ENCODE measurements at places on chromosomes 7 and 10. TPM values are rescaled to one million over a fixed set of nuclear protein-coding genes. Genes with fewer than 3 reads are reported as not detected.

DRGX gene
- total RNA-seq: not detected

- no peaks in the 10 kb centered on the region for H3K4me1 ChIP-seq
- no peak overlapping the region for H3K27ac ChIP-seq
- DNase-seq: no peak
- no peaks in the 10 kb centered on the region for H3K27me3 ChIP-seq
Measured at GRCh38 chr10:4329225-4329624, 496.8 kb upstream of the AKR1E2 start.

C10orf95 gene
- not detected for total RNA-seq

DNA sequence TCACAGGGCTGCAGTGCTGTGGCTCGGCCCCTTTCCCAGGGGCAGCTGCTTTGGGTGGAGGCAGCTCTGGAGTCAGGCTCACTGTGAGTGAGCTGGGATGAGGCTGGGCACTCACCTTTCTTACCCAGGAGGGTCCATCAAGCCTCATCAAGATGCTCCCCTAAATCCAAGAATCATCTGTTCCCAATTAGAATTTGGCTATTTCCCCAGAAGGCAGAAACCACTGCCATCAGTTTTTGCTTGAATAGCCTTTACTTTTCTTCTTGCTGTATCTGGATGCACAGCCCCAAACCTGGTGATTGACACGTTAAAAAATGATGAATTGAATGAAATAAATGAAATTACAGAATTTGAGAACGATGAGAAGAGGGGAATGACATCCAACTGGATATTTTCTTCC, 74.3 kb upstream of the LYZL1 start:
- H3K4me1 ChIP-seq: no peaks in the 10 kb centered on the region
- no peaks in the 10 kb centered on the region for H3K36me3 ChIP-seq
- H3K27ac ChIP-seq: no peak overlapping the region
- no peak overlapping the region for H3K4me3 ChIP-seq
- no peak for DNase-seq

TMEM176A gene
- 0.62 TPM for total RNA-seq

DNA sequence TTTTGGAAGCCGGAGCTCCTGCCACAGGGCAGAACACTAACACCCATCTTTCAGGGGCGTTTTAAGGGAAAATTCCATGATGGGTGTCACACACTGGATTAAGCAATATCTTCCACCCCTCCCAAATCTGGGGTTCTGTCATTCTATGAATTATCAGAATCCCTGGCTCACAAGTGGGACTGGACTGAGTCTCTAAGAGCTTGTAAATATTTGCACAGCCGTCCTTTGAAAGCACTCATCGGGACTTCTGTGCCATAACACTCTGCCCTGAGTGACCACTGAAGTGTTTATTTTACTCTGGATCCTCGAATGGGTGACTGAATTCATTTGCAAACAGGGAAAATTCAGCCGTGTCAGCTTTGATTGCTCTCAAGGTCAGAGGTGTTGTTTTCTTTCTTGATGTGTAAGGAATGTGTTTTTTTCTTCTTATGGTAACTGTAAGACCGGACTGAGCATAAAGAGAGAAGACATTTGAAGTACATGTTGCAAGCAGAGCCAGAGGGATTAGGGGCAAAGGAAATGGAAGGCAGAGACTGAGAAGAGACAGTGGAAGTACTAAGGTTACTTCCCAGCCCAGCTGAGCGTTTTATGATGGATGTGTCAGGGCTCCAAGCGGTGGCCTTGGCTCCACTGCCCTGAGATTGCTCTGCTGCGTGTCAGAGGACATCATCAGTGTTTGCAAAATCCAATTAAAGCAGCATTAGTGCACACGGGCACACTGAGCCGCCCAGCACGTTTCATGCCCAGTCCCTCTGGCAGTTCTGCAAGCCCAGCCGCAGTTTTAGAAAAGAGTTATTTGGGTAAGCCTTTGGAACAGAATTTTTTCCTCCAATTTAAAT, 17.7 kb upstream of the GTPBP4 start:
- no peak overlapping the region for H3K27ac ChIP-seq
- DNase-seq: no peak
- no peak overlapping the region for H3K4me3 ChIP-seq
- peaks cover 5% of the 10 kb centered on the region for H3K4me1 ChIP-seq

- no peak overlapping the region for H3K27ac ChIP-seq
- no peak for DNase-seq
- no peaks in the 10 kb centered on the region for H3K27me3 ChIP-seq
- H3K4me3 ChIP-seq: no peak overlapping the region
- H3K4me1 ChIP-seq: no peaks in the 10 kb centered on the region
- no peaks in the 10 kb centered on the region for H3K36me3 ChIP-seq
Measured at GRCh38 chr10:60009710-60010383, 103.5 kb upstream of the CCDC6 start.

GRCh38 chr10:42738679-42739078, 43.9 kb upstream of the BMS1 start:
- no peak for DNase-seq
- no peak overlapping the region for H3K27ac ChIP-seq
- no peak overlapping the region for H3K4me3 ChIP-seq
- no peaks in the 10 kb centered on the region for H3K4me1 ChIP-seq

INA gene
- total RNA-seq: 9.7 TPM

DNA sequence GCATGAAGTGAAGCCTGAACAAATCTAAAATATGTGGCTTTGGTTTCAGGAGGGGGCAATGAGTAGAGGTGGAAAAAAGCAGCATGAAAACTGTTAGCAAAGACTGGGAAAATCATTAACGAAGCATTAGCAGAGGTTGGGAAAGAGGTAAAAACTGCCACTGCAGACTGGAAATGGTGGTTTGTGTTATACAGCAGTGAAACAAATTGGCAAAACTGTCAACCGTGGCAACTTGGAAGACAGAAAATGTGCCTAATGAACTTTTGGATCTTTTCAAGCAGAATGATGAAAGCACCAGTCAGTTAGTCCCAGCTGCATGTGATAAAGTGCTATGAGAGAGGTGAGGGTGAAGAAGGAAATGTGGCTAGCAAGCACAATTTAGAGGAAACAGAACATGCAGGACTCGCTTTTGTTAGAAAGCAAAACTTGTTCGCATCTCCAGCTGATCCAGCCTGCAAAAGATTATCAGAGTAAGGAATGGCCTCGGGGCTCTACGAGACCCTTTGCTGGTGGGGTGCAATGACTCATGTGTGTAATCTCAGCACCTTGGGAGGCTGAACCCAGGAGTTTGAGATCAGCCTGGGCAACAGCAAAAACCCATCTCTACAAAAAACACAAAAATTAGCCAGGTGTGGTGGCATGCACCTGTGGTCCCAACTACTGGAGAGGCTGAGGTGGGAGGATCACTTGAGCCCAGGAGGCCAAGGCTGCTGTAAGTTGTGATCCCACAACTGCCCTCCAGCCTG, 45.7 kb downstream of the SKIDA1 start:
- H3K4me3 ChIP-seq: no peak overlapping the region
- no peaks in the 10 kb centered on the region for H3K36me3 ChIP-seq
- H3K27me3 ChIP-seq: no peaks in the 10 kb centered on the region
- no peaks in the 10 kb centered on the region for H3K4me1 ChIP-seq

- DNase-seq: peak; percentile 24
- no peak overlapping the region for H3K4me3 ChIP-seq
- no peaks in the 10 kb centered on the region for H3K27me3 ChIP-seq
Measured at GRCh38 chr7:18715988-18716387, 220.4 kb downstream of the HDAC9 start.

DNA sequence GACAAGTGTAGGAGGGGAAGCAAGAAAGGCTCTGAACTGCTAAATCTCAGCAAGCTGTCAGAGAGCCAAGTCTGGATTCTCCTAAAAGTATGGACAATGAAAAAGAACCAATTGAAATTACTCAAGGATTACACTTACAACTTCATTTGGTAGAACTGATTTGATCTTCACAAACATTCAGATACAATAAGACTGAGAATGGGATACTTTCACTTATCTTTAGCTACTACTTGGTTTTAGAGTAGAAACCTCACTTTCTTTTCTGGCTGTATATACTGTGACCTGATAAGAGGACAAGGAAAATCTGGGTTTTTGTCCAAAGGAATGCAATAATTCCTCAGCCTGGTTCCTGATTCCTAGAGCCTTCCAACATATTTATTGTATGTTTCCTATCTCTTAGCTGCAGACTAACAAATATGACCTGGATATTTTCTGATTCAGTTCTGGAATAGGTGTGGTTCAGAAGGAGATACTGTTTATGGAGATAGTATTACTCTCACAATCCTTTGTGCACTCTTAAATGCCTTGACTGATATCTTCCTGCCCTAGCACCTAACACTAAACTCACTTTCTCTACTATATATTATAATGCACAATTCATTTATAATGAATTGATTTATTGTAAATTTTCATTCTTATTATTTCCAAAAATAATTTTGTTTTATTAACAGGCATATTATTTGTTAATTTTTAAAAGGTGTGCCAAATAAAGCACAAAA, 7.3 kb downstream of the SEMA3A start:
- peak overlapping the region; percentile 8 for H3K27ac ChIP-seq
- no peak for DNase-seq
- peaks cover 49% of the 10 kb centered on the region for H3K4me1 ChIP-seq
- H3K27me3 ChIP-seq: no peaks in the 10 kb centered on the region

GRCh38 chr10:81978238-81978637, 103.2 kb downstream of the NRG3 start:
- peak; percentile 78 for DNase-seq
- no peaks in the 10 kb centered on the region for H3K36me3 ChIP-seq
- no peaks in the 10 kb centered on the region for H3K27me3 ChIP-seq

DNA sequence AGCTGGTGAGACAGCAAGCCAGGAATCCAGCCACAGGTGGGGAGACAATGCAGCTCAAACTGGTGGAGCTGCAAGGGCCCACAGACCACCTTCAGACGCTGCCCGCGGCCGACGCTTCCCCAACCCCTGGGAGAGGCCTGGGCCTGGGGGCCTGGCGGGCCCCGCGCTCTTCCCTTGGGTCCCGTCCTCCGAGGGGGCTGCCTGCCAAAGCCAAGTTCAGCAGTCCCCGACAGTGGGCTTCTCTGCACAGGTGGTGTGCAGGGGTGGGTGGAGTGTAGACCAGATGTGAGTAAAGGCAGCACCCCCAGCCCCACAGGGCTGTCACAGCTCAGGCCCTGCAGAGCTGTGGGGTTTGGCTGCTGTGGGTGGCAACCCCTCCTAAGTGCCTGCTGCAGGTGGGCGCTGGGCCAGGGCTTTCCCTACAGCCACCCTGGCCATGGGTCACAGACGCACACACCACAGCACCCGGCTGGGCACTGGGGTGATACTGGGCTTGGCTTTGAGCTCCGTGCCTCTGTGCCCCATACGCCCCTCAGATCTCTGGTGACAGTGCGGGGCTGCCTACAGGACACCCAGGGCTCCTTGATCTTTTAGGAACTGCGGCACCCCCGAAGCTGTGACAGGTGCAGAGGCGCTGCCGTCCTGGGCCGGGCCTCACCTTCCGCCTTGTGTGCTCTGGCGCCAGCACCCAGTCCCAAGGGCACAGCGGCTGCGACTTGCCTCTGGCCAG, 20.5 kb downstream of the BNIP3 start:
- H3K4me3 ChIP-seq: no peak overlapping the region
- no peak overlapping the region for H3K27ac ChIP-seq
- H3K36me3 ChIP-seq: no peaks in the 10 kb centered on the region
- no peak for DNase-seq
- no peaks in the 10 kb centered on the region for H3K4me1 ChIP-seq

GRCh38 chr7:14685167-14685566, 217.4 kb downstream of the DGKB start:
- DNase-seq: no peak
- H3K4me3 ChIP-seq: no peak overlapping the region
- H3K4me1 ChIP-seq: peaks cover 9% of the 10 kb centered on the region

GRCh38 chr7:22647451-22648257, 79.3 kb upstream of the IL6 start:
- DNase-seq: no peak
- H3K4me1 ChIP-seq: no peaks in the 10 kb centered on the region
- no peak overlapping the region for H3K27ac ChIP-seq
- no peaks in the 10 kb centered on the region for H3K27me3 ChIP-seq
- H3K36me3 ChIP-seq: no peaks in the 10 kb centered on the region
- no peak overlapping the region for H3K4me3 ChIP-seq

- no peak for DNase-seq
- no peaks in the 10 kb centered on the region for H3K27me3 ChIP-seq
- no peak overlapping the region for H3K27ac ChIP-seq
- no peaks in the 10 kb centered on the region for H3K36me3 ChIP-seq
Measured at GRCh38 chr7:85659364-85659763, 472.5 kb upstream of the SEMA3D start.

DNA sequence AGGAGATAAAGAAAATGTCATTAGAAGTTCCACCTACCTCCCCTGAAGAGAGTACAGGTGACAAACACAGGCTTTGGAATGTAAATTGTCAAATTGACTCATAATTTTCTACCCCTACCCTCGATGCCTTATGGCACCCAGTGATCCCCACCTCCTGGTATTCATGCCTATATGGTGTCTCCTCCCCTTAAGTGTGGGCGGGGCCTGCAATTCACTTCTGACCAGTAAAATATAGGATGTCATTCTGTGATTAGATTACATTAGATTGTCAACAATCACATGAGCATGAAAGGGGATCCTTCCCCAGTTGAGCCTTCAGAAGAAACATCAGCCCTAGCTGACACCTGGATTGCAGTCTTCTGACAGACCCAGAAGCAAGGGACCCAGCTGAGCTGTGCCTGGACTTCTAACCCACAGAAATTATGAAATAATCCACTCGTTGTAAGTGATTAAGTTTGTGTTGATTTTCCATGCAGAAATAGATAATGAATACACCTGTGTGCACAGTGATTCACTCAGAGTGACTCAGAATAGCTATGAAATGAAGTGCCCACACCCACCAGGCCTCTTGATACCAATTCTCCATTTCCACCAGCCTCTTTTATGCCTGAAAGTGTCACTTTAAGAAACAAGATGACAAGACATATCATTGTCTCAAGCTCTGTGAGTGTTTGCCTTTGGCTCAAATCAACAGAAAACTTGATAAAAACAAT, 8.5 kb upstream of the SLC39A12 start:
- H3K27me3 ChIP-seq: no peaks in the 10 kb centered on the region
- H3K4me1 ChIP-seq: no peaks in the 10 kb centered on the region
- DNase-seq: no peak
- no peak overlapping the region for H3K4me3 ChIP-seq
- no peak overlapping the region for H3K27ac ChIP-seq

GRCh38 chr7:79407351-79407750, 46.1 kb downstream of the MAGI2 start:
- no peaks in the 10 kb centered on the region for H3K4me1 ChIP-seq
- H3K27ac ChIP-seq: no peak overlapping the region
- no peaks in the 10 kb centered on the region for H3K36me3 ChIP-seq
- DNase-seq: no peak
- no peaks in the 10 kb centered on the region for H3K27me3 ChIP-seq

- peaks cover 13% of the 10 kb centered on the region for H3K36me3 ChIP-seq
- H3K4me3 ChIP-seq: peak overlapping the region; percentile 95
- H3K4me1 ChIP-seq: peaks cover 24% of the 10 kb centered on the region
- DNase-seq: peak; percentile 59
- H3K27me3 ChIP-seq: no peaks in the 10 kb centered on the region
- peak overlapping the region; percentile 96 for H3K27ac ChIP-seq
Measured at GRCh38 chr7:92135052-92135889, 994 bp upstream of the CYP51A1 start.

Measured in neural progenitor cell (in vitro differentiated cells).